ENCODE measurements at places on chromosomes 11 and 22.

GRCh38 chr11:78363024-78363619 is 54.5 kb downstream of the GAB2 start:
- no peak for DNase-seq

DNA sequence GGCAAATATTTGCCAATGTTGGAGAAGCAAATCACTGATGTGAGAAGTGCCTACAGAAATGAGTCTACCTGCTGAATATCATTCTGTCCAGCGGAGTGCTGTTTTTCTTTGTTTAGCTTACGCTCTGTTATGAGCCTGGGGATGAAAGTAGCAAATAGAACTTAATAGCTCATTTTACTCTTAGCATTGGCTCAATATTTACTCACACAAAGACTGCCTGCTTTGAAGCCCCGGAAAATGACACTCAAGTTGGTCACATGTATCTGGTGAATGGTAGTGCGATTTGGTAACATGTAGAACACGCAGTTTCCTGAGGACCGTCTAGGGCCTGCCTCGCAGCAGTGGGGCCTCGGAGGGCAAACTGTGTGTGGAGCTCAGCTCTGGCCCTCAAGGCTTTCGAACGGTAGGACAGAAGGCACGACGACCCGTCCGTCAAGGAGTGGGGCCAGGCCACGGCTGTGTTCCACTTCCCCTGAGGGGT is 38.9 kb downstream of the TBC1D22A start:
- DNase-seq = no peak

GRCh38 chr11:128232588-128232987 is 354.8 kb downstream of the ETS1 start:
- DNase-seq = no peak

GRCh38 chr22:27637604-27638003 is 164.0 kb downstream of the MN1 start:
- no peak for DNase-seq

GRCh38 chr22:21657360-21658032 is 8.3 kb upstream of the PPIL2 start:
- DNase-seq = peak; percentile 82

DNA sequence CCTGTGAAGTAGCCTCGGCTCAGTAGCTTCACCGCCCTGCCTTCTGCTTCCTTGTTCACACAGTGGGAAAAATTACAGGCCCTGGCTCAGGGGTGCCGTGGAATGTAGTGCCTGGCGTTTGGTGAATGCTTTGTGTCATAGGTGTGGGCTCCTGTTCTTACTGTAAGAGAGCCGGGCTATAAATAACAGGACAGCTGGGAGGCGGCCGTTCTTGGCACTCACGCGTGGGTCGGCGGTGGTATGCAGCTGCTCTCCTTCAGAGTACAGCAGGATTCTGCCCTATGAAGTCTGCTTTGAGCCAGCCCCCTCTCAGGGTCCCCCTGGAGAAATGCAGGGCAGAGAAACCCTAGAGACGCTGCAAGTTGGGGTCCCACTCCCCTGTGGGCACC is 84.2 kb downstream of the CTTN start:
- DNase-seq = no peak

All from activated T-helper 1 cell treated with anti-CD3 and anti-CD28 coated beads, Interleukin-12 subunit alpha, Interleukin-12 subunit beta, Interleukin-2, Interleukin-4 antibody, amounts not matched to agents 30 ng/mL and 10 ng/mL and 1 ng/mL, durations not matched to agents 14 hours and 24 hours and 36 hours (primary cell).